Brain microvascular endothelial cell (primary cell): ENCODE measurements at places on chromosomes 5 and 9.
A peak's percentile ranks its signal among the peaks of the same experiment; 100 is the strongest.

GRCh38 chr9:3468421-3469205 lies 57.2 kb downstream of the RFX3 start:
- no peak for DNase-seq

DNA sequence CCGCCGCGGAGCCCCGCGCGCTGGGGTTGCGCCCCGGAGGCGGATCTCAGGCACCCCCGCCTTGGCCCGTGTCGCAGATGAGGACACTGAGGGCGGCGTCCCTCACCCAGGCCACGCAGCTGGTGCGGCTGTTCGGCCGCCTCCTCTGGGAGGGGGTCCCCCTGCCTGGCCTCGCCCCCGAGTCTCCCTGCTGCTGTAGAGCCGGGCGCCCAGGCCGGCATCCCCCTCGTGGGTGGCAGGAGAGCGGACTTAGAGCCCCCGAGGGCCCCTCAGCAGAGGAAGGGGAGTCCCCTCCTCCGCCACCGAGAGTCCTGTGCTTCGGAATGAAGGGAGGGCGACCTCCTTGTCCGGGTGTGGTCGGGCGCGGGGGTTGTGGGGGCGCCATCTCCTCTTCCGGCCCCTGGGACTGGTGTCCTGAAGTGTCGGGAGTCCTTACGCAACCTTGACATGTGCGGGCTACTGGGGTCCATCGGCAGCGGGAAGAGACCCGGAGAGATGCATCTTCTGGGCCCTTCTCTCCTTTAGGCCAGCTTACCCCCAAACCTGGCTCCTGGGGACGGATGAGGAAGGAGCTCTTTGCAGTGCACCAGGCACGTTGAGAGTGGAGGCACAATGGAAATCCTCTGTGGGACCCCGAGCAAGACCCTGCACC lies 11.7 kb upstream of the EXOSC2 start:
- no peak for DNase-seq

- DNase-seq = no peak
Observed at GRCh38 chr5:69265931-69266330, 31.2 kb downstream of the CDK7 start.

- peak; percentile 60 for DNase-seq
Observed at GRCh38 chr9:70111042-70111602, 67.5 kb downstream of the MAMDC2 start.

GRCh38 chr5:153880106-153880505 lies 158.6 kb downstream of the FAM114A2 start:
- DNase-seq = no peak

- peak; percentile 36 for DNase-seq
Observed at GRCh38 chr5:10352430-10353240, 860 bp upstream of the MARCHF6 start.

GRCh38 chr9:136155576-136155975 lies 36.9 kb upstream of the TMEM250 start:
- DNase-seq = no peak

- DNase-seq = no peak
Observed at GRCh38 chr5:77778398-77778797, 2.3 kb upstream of the TBCA start.

GRCh38 chr5:82106756-82107155 lies 134.9 kb downstream of the ATG10 start:
- no peak for DNase-seq

DNA sequence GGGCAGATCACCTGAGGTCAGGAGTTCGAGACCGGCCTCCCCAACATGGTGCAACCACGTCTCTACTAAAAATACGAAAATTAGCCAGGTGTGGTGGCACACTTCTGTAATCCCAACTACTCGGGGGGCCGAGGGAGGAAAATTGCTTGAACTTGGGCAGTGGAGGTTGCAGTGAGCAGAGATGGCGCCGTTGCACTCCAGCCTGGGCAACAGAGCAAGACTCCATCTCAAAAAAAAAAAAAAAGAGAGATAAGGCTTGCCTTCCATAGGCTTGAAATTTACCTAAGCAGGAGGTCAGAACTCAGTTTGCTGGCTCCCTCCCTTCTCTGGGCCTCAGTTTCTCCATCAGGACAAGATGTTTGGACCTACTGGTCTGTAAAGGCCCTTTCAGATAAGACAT lies 1.3 kb downstream of the SPOUT1 start:
- no peak for DNase-seq

GRCh38 chr9:97768746-97769145 lies 71.6 kb upstream of the XPA start:
- peak; percentile 30 for DNase-seq

GRCh38 chr5:107025712-107026497 lies 644.8 kb downstream of the EFNA5 start:
- DNase-seq = no peak
